ENCODE measurements at places on chromosomes 11 and 22.

GRCh38 chr22:48695251-48695650 lies 1132.4 kb downstream of the BRD1 start:
- no peak overlapping the region for H3K4me3 ChIP-seq
- no peaks in the 10 kb centered on the region for H3K4me1 ChIP-seq
- no peak for DNase-seq
- no peak overlapping the region for H3K27ac ChIP-seq
- H3K27me3 ChIP-seq, result no peaks in the 10 kb centered on the region

DNA sequence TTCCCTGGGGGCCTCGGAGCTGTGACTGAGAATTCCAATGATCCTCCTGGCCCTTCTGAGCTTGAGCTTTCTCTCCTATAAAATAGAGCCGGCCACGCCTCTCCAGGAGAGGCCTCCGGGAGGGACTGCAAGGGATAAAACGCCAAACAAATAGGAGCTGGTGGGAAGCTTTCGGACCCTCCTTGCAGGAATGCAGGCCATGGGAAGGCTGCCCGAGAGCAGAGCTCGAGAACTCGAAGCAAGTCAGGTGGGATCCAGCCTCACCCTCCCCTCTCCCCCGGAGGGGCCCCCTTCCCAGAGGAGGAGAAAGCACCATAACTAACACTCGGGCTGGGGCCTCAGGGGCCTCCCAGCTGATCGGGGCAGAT lies 34.6 kb downstream of the FLRT1 start:
- DNase-seq, result no peak
- no peak overlapping the region for H3K27ac ChIP-seq
- H3K4me1 ChIP-seq, result no peaks in the 10 kb centered on the region
- no peaks in the 10 kb centered on the region for H3K36me3 ChIP-seq
- no peak overlapping the region for H3K4me3 ChIP-seq
- no peaks in the 10 kb centered on the region for H3K27me3 ChIP-seq

- peaks cover 2% of the 10 kb centered on the region for H3K36me3 ChIP-seq
- H3K4me3 ChIP-seq, result peak overlapping the region; percentile 77
- H3K27ac ChIP-seq, result peak overlapping the region; percentile 59
- peaks cover 34% of the 10 kb centered on the region for H3K4me1 ChIP-seq
- peak; percentile 32 for DNase-seq
- H3K27me3 ChIP-seq, result no peaks in the 10 kb centered on the region
Observed at GRCh38 chr22:45503050-45503815, 550 bp downstream of the FBLN1 start.

GRCh38 chr11:61752117-61752924 lies at the start of gene MYRF:
TSS of gene MYRF (plus strand) at chr11:61752636. CDS start at chr11:61752745, 109 bp downstream.
- peak within 1 kb of the TSS; percentile 59 for H3K4me3 ChIP-seq
- peak; percentile 28 for DNase-seq
- 0 out of 2 replicates have a peak, but pooled peaks cover 2% of the 10 kb centered on the region for H3K36me3 ChIP-seq
- H3K27me3 ChIP-seq, result 0 out of 2 replicates have a peak, but pooled peaks cover 5% of the 10 kb centered on the region
- no peak within 1 kb of the TSS for H3K27ac ChIP-seq
